ENCODE measurements at places on chromosomes 13 and 19.

- DNase-seq: no peak
These were observed 366.9 kb downstream of the KLF12 start for GRCh38 chr13:73767191-73767741.

- no peak for DNase-seq
These were observed 485 bp downstream of the CRYL1 start for GRCh38 chr13:20525144-20525600.

- no peak for DNase-seq
These were observed 398.9 kb downstream of the GPC6 start for GRCh38 chr13:93625536-93625935.

DNA sequence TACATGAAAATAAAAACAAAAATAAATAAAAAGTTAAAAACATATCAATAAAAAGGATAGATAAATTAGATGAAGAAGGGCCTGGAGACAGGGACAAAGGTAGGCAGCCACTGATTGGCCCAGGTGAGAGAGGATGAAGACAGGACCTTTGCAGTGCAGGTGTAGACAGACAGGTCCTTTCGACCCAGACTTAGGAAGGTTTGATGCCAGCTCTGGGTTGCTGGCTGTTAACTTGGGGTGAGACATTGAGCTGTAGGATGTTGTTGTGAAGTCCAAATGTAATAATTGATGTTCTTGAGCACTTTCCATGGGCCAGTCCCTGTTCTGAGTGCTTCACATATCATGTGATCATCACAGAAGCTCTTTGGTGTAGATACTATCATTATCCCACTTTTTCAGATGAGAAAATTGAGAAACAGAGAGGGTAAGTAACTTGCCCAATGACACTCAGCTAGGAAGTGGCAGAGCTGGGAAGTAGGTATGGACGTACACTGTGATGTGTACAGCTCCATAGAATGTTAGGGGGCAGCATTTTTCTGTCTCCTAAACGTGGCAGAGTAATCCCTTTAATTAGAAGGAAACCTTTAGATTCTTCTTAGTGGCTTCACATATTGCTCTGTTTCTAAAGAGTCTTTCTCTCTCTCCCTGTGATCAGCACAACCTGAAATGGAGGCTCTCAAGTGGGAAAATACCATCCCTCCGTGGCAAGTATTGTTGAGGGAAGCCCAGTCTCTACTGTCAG is 76.0 kb upstream of the STK24 start:
- no peak for DNase-seq

GRCh38 chr13:64531400-64531799 is 2698.7 kb downstream of the PCDH9 start:
- no peak for DNase-seq

DNA sequence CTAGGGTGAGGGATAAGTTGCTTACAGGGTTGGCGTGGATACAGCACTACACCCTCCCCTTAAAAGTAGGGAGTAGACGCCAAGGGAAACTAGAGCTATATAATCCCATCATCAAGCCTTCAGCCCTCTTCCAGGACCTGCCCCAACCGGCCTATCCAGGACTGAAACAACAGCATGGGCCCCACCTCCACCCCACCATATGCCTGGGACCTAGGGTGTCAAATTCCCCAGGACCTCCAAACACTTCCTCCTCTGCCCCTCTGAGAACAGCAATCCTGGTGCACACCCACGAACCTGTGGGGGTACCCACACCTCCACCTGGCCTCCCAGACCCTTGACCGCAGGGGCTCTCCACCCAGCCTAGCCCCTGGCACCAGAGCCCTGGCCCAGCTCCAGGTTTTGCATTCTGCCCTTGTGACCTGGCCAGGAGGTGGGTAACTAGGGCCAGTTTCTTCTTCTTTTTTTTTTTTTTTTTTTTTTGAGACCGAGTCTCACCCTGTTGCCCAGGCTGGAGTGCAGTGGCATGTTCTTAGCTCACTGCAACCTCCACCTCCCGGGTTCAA is 1.4 kb upstream of the CYP2F1 start:
- no peak for DNase-seq

DNA sequence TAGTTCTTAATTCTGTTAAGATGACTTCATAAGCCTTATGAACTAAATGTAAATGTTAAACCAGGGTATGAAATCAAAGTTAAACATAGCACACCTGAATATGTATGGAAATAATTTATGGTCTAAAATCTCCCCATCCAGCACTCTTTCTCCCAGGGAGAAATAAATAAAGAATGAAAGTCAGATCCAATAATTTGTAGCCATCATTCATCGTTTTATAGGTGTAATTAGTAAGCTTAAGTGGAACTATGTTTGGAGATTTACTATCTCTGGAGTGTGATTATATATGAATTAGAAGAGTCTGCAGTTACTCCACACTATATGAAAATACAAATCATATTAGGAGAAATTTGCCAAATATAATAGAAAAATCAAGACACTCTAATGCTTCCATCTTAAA is 405.1 kb downstream of the DACH1 start:
- DNase-seq: no peak

DNA sequence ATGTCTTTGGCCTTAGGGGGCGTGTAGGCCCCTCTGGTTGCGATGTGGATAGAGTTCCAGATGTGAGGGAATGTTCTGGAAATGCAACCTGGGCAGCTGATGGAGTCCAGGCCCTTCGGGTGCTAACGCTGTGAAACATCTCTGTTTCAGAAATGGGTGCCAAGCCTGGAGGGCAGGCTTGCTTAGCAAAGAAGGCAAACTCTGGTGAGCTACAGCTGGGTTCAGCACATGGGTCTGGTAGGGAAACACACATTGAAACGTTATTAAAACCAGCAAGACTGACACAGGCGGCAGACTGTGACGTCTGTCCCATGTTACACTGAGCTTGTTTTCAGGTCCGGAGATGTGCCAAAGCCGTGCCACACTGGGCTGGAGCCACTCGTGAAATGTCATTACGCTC is 8.6 kb upstream of the CDC16 start:
- DNase-seq: no peak

DNA sequence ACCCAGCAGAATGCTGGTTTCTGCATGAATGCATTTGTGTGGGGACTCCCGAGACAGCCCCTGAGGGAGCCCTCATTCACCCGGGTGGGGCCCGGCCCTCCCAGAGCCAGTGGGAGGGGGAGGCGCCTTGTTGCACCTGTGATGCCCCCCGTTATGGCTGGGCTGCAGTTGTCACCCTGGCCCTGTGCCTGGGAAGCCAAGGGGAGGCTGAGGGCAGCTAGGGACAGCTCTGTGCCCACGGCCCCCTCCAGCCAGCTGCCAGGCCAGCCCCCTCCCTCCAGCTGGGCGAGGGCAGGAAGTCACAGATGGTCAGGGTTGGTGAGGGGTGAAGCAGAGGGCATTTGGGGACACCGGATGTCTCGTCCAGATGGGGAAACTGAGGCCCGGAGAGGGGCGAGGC is 26.1 kb downstream of the NFIC start:
- no peak for DNase-seq

- DNase-seq: no peak
These were observed 78.8 kb upstream of the TPP2 start for GRCh38 chr13:102517959-102518358.

DNA sequence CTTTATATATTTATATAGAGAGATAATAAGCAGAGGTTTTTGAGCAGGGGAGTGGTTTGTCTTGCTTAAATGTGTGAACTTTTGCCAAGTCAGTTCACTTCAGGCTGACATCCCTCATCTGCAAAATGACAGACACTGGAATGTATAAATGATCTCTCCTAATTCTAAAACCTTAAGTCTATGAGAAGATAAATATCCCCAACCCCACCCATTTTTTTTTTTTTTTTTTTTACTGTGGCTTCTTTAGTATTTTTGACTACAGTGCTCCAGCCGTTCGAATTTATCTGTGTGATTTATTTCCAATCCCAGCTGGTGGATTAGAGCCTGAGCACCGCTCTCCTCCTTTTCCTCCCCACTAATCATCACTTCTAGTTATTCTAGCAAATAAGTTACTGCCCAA is 234.8 kb downstream of the DACH1 start:
- no peak for DNase-seq

- DNase-seq: no peak
These were observed 490.0 kb downstream of the GPC6 start for GRCh38 chr13:93716623-93717022.

DNA sequence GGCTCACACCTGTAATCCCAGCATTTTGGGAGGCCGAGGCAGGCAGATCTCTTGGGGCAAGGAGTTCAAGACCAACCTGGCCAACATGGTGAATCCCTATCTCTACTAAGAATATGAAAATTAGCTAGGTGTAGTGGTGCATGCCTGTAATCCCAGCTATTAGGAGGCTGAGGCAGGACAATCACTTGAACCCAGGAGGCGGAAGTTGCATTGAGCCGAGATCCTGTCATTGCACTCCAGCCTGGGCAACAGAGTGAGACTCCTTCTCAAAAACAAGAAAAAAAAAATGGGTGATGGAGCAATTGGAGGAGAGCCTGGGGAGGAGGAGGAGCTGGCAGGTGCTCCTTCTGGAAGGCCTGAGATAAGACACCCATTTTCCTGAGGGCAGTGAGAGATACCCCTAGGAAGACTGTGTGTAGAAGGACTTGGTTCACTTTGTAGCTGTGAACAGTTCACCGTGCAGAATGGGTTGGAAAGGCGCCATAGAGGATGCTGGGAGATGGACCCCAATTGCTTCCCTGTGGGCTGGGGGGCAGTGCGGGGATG is 8.7 kb upstream of the CARM1 start:
- DNase-seq: no peak

DNA sequence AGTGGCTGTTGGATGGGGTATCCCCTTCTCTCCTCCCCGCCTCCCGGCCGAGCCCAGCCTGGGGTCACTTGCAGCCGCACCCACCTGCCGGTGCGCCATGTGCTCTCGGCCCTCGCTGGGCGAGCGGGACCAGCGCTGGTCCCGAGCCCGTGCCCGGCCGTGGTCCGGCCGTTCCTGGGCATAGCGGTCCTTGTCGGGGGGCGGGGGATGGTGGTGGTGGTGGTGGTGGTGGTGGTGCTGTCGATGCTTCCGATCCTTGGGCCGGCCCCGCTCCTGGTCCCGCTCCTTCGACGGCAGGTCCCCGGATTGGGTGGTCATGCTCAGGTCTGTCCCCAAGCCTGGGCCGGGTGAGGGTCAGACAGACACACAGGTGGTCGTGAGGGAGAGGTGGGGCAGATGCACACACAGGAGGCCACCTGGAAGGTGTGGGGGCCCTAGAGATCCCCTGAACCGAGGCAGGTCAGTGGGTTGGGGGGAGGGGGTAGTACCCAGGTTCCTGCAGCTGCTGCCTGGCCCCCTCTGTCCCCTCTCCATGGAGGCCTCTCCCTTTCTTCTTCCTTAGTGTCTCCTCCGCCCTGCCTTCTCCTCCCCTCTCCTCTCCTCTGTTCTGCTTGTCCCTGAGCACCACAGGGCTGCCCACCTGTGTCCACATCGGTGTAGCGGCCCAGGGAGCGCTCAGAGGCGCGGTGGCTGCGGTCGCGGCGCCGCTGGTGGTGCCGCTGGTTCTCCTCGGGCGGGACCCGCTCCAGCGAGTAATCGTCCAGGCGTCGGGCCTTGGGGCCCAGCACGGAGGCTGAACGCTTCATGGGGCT is 58.7 kb downstream of the IER2 start:
- DNase-seq: no peak

- DNase-seq: no peak
These were observed 415.0 kb upstream of the SPRY2 start for GRCh38 chr13:80755910-80756309.
